ENCODE measurements at places on chromosomes 6 and 20.

- no peak for DNase-seq
Measured at GRCh38 chr6:129236001-129236517, 353.1 kb downstream of the LAMA2 start.

DNA sequence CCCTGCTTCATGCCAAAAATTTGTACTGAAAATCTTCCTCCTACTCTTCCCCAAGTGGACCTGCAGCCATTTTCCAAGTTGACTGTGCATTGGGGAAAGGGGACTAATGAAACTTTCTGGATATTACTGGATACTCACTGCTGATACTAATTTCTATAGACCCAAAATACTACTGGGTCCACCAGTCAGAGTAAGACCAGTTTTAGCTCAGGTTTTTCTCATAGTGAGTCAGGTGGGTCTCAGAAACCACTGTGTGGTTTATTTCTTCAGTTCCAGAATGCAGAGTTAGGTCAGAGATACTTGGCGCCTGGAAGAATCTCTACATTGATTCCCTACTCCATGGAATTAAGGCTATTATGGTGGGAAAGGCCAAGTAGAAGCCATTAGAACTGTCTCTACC is 274.8 kb upstream of the SYNCRIP start:
- DNase-seq: no peak

- no peak for DNase-seq
Measured at GRCh38 chr6:82875573-82876185, 190.0 kb downstream of the UBE3D start.

DNA sequence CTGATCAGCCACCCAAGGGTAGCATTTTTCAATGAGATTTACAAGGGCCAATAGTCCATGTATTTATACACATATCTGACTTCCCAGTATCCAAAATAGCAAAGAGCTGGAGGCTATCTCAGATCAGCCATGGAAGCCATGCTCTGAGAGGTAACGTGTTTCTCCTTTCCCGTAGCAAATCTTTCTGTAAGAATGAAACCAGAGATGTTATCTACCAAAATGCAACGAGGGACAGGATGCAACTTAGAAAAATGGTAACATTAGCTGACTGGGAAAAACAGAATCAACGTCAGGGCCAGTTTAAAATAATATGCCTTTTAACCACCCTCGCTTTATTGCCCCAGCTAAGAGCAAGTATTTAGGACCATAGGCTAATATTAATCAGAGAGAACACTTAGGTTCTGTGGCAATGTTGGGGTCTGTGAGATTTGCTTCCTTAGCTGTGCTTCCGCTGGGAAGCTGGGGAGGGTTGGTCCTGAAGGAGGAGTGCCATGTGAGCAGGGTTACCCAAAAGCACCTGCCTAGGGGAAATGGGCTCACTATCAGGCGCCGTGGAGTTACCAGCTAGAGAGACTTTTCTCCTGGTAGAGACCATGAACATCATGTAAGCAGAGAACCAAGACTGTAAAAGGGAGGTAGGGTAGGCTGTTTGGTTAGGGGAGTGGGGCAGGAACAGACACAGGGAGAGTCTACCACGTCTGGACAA is 1.2 kb downstream of the ZNF831 start:
- no peak for DNase-seq

DNA sequence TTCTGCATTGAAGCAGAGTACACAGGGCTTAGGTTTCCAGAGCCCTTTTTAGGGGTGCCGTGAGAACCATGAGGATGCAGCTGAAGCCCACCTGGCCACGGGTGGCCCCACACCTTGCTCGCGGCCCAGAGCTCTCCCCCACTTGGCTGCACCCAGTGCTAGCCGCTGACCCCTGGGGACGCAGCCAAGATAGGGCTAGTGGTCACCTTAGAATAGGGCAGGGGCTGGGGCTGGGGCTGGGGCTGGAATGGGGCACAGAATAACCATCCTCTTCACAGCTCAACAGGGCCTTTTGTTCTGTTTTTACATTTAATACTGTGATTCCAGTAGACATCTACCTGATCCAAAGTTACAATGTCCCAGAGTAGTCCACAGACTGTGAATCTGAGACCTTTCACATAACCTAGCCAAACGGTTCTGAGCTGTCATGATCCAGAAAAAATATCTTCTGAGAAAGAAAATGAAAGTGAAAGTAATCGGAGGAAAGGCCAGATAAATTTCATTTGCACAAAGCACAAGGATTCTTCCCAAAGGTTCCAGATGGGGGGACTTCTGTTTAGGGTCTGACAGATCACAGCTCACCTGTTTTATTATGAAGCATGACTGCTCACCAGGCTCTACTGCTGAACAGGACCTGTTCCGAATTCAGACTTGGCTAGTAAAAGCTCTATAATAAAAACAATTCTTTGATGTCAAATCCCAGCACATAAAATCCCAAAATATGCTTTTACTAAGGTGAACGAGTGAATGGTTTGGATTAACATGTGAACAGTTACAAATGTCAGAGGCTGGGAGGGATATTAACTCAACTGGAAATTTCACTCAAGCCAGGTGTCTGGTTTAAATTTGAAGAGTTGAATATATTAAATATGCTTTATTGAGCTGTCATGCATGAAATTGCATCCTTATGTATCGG is 401.9 kb downstream of the THBS2 start:
- DNase-seq: no peak

DNA sequence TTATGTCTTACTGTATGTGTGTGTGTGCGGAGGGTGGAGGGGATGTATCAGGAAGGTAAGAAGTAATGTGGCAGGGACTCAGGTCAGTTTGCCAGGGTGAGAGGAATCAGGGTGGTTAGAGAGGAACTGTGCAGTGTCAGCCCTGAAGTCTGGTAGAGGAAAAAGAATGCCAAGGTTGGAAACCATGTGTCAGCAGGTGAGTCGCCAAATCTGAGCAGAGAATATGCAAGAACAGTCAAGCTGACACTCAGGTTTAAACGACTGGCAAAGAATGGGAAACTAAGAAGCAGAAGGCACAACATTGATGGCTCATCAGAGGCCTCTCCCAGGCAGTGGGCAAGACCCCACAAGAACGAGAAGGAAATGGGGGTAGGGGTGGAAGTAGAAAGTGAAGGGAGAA is 107.5 kb upstream of the TBX18 start:
- no peak for DNase-seq

GRCh38 chr6:150418827-150419594 is 50.2 kb downstream of the IYD start:
- peak; percentile 76 for DNase-seq

DNA sequence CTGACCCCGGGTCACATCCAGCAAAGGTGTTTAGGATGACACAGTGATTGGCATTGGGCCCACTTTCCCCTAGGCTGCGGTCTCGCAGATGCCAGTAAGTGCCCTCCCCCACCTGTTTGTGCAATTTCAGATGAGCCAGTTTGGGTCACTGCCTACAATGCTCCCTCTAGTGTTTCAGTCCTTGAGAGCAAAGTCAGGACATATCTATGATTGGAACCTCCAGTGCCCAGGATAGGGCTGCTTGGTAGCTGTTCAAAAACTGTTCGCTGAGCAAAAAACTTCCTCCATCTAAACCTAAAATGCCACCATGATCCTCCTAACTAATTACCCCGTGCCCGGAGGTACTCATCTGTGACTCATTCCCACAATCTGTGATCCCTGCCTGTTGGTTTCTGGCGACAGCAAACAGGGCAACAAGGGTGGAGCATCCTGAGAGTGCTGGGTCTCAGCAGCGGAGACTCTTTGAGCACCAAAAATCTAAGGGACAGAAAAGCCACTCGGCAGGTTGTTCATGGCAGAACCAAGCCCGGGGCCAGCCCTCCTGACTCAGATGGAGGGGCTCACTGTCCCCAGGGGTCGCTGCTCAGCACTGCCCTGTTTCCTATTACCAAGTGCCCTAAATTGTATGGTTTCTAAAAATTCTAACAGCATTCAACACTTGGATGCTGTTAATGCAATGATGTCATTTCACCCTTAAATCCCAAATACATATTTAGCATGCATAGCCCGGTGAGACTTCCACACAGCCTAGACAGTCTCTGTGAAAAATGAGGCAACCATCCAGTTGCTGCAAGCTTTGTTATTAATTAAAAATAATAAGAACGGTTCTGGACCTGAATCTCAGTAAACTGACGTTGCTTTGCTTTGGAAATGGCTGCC is 5.0 kb downstream of the VSX1 start:
- DNase-seq: no peak

GRCh38 chr6:43843097-43843645 is 73.2 kb downstream of the VEGFA start:
- DNase-seq: no peak

GRCh38 chr6:163600331-163600730 is 185.8 kb downstream of the QKI start:
- DNase-seq: no peak

DNA sequence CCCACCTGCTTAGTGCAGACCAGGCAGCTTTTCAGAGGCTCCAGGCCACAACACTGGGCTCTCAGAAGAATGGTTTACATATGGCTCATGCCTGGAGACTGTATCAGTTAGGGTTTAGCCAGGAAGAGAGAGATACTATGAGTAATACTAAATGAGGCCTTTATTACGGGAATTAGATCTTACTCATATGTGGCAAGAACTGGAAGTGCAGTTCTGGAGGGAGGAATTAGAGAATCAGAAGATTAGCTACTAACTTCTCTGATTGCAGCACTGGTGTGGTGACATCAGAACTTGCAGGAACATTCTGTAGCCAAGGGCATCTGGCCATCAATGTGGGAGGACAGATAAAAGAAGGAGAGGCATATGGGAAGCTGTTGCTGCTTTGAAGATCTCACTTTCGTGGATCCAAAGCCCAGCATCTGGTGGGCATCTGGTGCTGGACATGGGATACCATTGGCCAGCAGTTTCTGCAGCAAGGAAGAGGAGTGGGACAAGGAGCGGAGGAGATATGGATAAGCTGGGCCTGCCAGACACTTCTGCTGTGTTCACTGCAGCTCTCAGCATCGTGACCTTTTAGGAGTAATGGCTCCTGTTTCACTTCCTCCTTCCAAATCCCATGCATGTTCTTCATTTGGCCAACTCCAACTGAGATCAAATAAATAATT is 248.5 kb downstream of the BTBD3 start:
- peak; percentile 80 for DNase-seq

GRCh38 chr20:32962053-32962452 is 42.2 kb downstream of the SUN5 start:
- DNase-seq: peak; percentile 22

DNA sequence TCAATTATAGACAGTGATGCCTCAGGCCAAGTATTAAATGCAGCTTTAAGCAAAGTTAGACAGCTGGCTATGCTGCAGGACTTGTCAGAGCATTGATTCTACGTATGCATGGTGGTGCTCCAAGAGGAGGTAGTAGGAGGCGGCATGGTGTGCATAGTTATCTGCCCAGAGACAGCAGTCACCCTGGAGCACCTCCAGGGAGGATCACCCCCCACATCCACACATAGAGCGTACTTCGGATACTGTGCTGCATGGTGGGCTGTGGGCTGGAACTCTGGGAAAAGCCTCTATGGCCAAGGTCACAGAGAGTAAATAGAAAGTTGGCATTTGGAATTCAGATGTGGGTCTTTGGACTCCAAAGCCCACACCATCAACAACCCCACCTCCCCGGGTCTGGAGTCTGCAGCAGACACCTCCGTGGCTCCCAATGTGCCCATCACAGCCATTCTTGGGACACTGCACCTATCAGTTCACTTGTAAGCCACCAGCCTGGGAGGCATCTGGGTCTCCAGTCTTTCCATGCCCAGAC is 64.5 kb upstream of the STX16 start:
- peak; percentile 4 for DNase-seq

DNA sequence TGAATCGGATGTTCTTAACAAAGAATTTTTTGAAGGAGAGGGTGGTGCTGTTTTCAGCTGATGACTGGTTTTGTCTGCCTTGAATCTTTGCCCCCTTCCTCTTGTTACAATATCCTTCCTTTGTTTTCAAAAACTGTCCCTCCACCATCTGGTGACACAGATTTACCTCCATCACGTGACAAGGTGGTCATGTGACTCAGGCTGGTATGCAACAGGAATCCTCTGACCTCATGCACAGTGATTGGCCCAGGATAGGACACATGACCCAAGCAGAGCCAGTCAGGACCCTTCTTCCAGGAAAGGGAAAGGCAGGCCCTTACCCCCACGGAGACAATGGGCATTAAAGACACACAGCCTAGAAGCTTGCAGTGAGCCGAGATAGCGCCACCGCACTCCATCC is 84.7 kb upstream of the MC3R start:
- no peak for DNase-seq

DNA sequence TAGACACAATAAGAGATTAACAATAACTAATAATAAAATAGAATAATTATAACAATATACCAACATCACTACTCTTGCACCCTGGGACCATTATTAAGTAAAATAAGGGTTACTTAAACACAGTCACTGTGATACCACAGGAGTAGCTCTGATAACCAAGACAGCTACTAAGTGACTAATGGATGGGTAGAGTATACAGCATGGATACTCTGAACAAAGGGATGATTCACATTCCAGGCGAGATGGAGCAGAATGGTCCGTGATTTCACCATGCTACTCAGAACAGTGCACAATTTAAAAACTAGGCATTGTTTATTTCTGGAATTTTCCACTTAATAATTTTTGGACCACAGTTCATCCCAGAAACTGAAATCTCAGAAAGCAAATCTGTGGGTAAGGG is 80.0 kb upstream of the FUT9 start:
- DNase-seq: no peak

DNA sequence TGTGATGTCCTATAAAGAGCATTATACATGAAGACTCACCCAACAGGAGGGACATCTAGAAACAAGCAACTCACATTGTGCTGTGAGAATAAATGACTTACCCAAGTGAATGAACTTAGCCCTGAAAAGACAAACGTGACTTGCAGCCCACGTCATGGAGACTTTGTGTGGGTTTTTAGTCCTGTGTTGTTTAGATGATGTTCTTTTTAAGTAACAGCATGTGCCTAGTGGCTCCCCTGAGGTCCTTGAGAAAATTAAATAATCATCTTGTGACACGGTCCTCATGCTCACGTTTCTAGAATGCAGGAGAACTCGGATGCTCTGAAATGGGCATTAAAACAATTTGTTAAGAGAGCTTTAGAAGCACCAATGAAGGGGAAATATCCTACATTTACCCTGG is 165.1 kb downstream of the SASH1 start:
- DNase-seq: peak; percentile 88
